ENCODE measurements at places on chromosomes 7 and 10.
A peak's percentile ranks its signal among the peaks of the same experiment; 100 is the strongest.

- no peak for DNase-seq
Observed at GRCh38 chr7:149228831-149229471, 10.5 kb upstream of the ZNF212 start.

- DNase-seq, result no peak
Observed at GRCh38 chr7:2074691-2075090, 158.1 kb downstream of the MAD1L1 start.

DNA sequence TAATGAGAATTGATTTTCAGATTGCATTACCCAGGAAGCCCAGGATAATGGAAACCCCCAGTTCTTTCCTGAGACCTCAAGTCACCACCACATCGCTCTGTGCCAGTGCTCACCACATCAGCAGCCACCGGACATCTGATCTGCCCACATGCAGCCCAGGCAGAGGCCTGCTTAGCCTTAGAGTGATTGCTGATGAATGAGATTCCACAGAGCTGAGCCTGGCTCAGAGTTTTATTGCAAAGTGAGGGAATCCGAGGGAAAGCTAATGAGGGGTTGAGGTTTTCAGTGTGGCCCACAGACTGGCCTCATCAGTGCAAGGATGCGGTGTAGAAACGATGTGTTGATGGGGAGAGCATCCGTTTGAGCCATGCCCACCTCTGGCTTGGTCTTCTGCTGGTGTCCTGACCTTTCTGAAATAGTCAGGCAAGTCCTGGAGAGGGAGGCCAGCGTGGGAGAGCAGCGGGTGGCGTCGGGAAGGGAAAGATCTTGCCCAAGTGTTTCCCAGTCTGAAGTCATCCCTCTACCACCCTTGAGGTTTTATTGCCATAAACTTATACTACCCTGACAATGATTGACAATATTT, 120.3 kb downstream of the ITIH5 start:
- no peak for DNase-seq

DNA sequence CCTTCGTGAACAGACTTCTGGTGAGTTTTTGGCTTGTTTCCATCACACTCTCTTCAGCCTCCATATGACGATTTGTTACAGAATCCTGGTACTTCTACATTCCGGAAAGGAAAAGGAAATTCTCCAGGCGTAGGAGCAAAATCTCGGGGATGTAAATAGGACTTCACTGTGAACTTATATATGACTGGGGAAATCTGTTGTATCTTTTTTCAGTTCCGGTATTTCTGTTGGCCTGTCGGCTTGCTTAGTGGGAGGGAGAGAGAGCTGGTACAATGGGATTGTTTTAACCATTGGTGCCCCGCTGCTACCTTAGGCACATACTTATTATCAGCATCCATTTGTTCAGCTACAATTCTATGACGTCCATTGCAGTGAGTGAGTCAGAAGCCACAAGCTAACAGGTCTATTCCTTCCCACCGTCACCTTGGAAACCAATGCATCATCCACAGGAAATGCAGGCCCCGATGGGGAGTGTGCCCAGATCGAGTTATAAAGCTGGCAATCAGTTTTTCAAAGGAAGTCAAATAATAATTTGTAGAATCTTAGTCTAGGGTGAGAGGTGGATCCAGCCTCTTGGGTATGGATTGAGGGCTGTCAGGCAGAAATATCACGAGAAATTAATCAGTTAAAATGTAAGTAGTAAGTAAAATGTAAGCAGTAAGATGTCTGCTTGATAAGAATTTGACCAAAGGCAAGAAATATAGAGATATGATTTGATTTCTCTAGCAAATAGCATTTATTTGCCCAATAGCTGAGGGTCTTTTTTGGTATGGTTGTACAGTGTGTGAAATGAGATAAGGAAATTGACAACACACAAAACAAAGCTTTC, 92.0 kb upstream of the MKLN1 start:
- peak; percentile 98 for DNase-seq

All from dermis blood vessel endothelial cell (primary cell).